Esophagus mucosa (tissue), 1 donor: ENCODE measurements at places on chromosomes 6 and 20. TPM values are rescaled to one million over a fixed set of nuclear protein-coding genes. Genes with fewer than 3 reads are reported as not detected.

The ZNF292 gene
- 21.6 TPM for total RNA-seq

DNA sequence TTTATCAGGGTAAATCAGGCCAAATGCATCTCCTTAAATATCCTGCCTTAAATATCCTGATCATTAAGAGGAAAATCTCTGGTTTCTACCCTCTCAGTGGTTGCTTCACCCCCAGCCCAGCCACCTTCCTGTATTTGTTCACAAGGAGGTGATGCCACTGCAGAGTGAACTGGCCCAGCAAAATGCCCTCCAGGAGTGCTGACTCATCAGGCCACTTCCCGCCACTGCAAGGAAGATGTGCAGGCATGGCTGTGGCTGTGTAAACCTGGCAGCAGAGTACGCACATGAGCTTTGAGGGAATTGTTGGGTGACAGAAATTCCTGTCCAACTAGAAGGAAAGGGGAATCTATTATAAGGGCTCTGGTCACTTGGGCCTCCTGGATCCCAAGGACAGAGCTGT lies 13.8 kb downstream of the NQO2 start:
- ATAC-seq: peak; percentile 91

GRCh38 chr6:14059791-14060436 lies 57.7 kb upstream of the CD83 start:
- ATAC-seq: peak; percentile 65

DNA sequence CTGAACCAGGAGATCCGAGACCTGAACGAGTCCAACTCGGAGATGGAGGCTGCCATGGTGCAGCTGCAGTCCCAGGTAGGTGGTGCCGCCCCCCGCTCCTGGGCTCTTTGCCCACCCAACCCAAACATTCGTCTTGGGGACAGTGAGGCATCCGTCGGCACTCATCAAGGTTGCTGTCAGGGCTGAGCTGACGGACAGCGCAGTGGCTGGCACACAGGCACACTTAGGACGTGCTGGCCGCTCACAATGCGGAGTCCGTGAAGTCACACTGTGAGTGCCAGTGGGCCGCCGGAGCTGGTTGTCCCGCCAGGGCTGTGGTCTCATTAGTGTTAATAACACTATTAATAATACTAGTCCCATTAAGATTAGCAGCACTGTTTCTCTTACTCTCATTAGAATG lies 18.2 kb upstream of the PCMTD2 start:
- ATAC-seq: no peak

DNA sequence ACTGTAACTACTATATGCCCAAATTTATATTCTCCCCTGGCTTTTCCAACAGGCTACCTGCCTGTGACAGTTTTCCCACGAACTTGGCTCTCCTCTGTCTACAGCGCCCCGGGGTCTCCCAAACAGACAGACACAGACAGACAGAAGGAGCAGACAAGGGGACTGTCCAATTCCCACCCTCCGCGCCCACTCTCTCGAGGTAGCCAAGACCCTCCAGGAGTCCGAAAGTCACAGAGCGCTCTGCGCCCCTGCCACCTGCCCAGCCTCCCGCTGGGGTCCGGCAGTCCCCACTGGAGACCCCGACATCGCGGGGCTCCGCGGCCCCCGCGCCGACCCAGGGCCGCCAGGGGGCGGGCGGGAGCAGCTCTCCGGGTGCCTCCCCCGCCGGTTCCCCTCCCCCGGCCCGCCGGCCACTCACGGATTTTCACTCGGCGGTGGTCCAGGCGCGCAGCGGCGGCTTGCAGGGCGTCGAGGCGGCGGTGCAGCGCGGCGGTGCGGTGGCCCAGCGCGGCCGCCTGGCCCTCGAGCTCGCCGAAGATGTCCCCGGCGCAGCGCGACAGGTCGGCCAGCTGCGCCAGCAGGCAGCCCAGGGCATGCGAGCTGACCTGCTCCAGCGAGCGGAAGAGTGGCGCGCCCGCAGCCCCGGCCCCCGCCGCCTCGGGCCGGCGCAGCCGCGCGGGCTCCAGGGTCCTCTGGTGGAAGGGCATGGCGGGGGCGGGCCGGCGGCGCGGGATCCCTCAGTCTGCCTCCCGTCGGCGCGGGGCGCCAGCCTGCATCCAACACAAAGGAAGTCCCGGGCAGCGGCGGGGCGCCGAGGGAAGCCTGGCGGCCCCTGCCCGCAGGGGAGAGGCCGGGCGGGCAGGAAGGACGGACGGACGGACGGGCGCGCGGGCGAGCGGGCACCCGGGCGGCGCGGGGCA lies 81.3 kb upstream of the CCDC28A start:
- peak; percentile 53 for ATAC-seq

The VGLL2 gene
- not detected for total RNA-seq

The THEMIS gene
- 0.16 TPM for total RNA-seq

DNA sequence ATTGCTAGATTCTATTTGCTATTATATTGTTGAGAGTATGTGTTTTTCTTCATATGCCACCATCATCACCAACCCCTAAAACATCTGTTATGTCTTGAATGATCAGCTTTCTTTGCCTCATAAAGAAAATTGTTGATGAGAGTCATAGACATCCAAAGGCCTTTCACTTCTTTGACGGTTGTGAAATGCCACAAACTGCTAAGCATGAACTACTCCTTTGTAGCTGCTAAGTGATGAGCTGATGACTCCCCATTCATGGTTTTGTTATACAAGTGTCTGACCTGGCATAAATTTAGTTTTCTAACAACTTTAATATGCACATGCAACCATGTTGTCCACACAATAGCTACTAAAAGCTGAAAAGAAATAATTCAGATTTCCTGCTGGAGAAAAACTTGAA lies 684 bp upstream of the MED23 start:
- ATAC-seq: no peak

The TMEM217 gene
- total RNA-seq: 0.84 TPM

The SGK1 gene
- 207 TPM for total RNA-seq

DNA sequence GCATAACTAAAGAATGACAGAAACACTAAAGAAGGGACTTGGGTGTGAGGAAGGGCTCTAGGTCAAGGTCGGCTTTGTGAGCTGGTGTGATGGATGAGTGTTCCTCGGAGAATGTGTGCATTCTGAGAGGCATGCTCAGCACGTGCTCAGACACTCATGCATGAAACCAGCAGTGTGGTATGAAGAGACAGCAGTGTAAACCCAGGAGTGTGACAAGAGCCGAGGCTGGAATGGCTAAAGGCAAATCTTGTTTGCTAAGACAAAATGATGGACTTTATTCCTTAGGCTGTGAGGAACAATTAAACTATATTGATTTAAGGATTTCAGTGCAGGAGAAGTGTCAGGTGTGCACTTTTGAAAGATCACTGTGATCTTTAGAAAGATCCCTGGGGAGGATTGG lies 107.4 kb upstream of the MAP7 start:
- ATAC-seq: peak; percentile 37

The YWHAB gene
- total RNA-seq: 158 TPM
